ENCODE measurements at places on chromosomes 7 and 10.

DNA sequence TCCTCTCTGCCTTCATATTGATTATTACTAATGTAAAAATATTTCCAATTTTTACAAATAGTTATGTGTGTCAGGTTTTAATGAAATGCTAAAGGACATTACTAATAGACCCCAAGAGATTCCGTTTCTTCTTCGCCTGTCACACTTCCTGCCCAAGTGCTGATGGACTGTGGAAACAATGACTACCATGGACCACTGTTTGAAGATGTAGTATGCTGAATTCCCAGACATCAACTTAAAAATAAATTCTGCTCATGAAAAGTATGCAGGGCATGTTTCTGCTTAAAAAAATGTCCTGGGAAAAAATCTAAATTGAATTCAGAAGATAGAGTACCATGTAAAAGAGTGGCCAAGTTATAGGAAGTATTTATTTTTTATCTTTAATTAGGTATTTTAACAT lies 52.1 kb downstream of the ST7 start:
- no peak for DNase-seq

GRCh38 chr7:27585781-27586447 lies 76.8 kb downstream of the HIBADH start:
- DNase-seq: no peak

DNA sequence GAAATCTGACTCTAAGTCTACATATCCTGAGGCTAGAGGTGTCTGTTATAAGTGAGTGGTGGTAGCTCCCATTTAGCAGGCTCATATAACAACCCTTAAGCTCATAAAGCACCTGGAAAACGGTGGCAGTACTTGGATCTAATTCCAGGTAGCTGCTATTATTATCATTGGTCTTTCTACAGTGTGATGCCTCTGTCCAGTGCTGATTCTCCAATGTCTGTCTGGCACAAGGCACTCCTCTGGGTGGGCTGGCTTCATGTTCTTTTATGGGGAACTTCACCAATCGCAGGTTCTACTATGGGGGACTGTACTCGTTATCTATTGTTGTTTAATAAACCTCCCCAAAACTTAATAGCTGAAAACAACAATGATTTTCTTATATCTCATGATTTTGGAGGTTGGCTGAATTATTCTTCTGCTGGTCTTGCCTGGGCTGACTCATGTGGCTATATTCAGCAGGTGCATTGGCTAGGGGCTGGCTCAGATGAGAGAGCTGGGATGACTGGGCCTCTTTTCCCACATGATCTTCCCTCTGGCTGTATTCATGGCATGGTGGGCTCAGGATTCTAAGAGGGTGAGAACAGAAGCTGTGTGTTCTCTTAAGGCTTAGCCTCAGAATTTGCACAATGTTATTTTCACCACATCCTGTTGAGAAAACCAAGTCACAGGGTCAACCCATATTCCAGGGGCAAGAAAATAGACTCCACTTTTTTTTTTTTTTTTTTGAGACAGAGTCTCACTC lies 93.0 kb upstream of the PCGF5 start:
- DNase-seq: no peak

DNA sequence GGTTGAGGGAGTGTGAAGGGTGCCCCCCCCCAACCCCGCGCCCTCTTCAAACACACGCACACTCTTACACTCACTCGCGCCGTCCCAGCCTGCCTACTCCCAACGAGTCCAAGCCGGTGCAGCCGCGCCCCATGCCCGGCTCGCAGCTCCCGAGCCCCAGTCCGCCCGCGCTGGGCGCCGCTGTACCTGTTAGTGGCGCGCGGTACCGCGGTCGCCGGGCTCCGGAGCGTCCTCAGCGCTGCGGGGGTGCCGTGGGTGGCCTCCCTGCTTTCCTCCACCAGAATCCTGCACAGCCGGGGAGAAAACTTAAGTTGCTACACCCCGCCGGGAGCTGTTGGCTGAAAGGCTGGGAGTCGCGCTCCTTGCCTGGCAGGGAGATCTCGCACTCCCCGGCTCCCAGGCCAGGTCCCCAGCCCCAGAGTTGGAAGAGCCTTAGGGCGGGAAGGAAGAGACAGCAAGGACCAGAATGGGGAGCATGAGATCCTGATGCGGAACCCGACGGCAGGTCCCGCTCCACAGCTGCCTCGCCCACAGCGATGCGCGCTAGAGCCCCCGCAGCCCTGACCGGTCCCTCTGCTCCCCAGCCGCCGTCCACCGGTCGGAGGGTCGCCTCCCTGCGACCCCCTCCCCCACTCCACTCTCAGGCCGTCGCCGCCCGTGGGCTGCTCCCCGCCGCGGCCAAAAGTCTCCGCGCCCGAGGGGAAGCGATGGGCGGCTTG lies 863 bp downstream of the ST8SIA6 start:
- no peak for DNase-seq

- DNase-seq: no peak
Measured at GRCh38 chr10:75410132-75411005, 8.8 kb upstream of the ZNF503 start.

DNA sequence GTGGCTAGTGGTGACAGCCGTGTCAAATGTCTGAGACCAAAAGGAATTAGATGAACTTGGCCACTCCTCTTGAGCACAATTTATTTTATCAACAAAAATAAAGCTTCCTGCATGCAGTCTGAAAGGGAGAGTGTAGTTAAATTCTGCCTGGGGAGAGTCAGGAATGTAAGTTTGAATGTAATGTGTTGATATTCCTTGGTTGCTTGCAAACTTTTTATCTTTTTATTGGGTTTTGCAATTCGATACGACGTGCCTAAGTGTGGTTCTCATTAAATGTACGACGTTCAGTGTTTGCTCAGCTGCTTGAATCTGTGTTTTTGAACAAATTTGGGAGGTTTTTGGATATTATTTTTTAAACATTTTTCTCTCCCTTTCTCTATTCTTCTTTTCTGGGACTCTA lies 839.9 kb downstream of the CCSER2 start:
- no peak for DNase-seq
